ENCODE measurements at places on chromosomes 4 and X.

DNA sequence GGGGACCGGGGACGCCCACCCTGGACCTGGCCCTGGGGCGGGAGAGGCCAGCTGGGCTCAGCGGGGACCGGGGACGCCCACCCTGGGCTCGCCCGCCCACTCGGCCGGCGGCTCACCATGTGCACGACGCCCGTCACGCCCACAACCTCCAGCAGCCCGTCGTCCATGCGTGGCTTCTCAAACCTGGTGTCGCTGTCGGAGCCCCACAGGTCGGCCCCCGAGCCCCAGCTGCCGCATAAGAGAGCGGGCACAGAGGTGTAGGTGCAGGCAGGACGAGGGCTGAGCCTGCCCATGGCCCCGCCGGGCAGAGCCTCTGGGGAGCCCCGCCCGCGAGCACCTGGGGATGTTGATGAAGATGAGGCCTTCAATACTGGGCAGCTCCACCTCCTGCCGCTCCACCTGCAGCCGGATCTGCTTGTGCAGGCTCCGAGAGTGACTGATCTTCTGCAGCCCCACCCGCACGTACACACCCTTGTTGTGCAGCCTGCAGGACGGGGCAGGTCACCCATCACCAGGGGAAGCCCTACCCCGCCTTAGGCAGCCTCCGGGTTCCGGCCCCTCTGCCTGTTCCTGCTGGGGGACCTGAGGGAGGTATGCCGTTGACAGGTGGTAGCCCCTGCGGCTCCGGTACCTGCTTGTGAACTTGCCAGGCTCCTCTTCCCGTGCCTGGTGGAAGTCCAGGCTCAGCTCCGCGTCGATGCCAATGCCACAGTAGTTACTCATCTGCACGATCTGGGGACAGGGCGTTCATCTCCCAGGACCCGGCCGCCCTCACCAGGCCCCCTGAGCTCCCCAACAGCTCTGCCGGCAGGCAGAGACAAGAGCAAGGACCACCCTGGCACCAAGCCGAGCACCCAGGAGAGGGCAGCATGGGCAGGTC, 11.8 kb downstream of the DGKQ start:
- no peak for DNase-seq

DNA sequence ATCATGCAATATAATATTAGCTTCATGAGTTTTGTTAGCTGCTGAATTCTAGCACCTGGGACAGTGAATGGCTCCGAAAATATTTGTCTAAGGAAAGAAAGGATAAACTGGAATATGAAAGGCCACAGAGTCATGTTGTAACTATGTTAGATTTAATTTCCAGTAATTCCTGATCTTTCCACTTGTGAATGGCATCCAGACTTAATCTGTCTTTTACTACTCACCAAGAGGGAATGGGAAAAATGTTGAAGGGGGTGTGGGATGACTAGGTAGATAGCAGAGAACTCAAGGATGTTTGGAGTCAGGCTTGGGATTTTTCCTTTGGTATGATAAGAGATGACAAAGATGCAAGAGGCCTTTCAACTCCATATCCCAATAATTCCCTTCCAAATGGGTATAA, 9.4 kb downstream of the ADH6 start:
- no peak for DNase-seq

DNA sequence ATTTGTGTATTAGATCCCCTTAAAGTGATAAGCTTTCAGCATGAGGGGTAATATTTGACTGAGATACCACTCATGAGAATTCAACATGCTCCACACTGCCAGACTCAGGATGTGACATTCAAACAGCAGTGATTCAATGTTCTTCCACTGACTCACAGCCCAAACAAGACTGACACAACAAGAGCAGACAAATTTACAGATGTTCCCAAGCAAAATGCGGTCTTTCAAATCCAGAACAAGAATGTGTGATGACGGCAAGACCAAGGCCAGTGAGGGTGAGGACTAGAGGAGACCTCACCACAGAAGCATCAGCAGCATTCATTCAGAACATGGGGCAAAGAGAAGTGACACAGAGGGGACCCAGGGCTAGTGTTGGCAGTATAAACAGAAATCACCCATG, 99.3 kb upstream of the GRIA3 start:
- DNase-seq = no peak

DNA sequence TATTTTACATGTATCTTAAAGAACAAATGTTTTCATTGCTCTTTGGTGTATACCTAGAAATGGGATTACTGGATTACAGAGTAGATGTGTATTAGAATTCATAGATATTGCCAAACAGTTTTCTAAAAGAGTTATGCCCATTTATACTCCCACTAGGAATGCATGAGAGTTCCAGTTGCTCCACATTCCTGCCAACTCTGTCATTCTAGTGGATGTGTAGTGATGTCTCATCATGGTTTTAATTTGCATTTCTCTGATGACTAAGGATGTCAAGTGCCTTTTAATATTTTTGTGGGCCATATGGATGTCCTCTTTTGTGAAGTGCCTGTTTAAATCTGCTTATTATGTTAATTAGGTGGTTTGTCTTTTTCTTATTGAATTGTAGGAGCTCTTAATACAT, 65.6 kb upstream of the BMP2K start:
- DNase-seq = no peak

DNA sequence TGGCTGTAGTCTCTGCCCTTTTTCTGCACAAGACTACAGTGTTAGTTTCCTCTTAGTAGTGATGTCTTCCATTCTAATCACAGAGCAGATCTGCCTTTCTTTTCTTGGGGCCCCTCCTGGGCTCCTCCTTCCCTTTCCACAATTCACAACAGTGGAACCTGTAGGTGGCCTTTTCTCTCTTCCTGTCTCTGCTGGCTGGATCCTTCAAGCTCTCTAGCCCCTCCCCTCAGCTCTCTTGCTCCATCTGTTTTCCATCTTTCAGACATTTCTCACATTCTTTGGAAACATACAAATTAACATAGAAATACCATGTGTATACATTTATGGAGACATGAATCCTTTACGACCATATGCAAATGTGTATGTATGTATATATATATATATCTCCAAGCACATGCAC, 304 bp upstream of the SPIN2A start:
- no peak for DNase-seq

- DNase-seq = no peak
Measured at GRCh38 chrX:8981723-8982122, 52.2 kb downstream of the FAM9B start.

GRCh38 chrX:132331532-132331931, 112.3 kb upstream of the RAP2C start:
- no peak for DNase-seq

DNA sequence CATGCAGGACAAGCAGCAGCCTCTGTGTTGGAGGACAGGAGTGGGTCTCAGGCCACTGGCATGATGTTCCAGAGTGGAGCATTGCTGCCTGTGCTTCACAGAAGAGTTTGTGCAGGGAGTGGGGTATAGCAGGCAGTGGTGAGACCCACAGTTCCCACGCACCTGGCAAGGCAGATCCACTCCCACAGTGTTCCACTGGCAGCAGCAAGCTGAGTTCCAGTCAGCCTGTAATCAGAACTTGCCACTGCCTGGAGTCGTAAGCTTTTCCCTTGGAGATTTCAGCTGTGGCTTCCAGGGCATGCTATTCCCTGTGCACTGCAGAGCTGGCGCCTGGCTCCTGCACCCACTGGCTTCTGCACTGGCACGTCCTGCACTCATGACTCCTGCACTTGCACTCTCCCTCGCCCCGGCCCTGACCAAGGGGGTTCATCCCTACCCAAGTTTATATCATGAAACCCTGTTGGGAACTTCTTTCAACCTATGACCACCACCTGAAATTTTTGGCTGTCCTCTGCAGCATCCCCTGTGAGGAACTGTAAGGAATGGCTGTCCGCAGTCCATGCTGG, 1144.3 kb downstream of the RAPGEF2 start:
- DNase-seq = no peak

GRCh38 chrX:139112432-139112831, 400.9 kb upstream of the FGF13 start:
- DNase-seq = no peak

GRCh38 chr4:8533274-8533865, 46.8 kb upstream of the GPR78 start:
- no peak for DNase-seq

DNA sequence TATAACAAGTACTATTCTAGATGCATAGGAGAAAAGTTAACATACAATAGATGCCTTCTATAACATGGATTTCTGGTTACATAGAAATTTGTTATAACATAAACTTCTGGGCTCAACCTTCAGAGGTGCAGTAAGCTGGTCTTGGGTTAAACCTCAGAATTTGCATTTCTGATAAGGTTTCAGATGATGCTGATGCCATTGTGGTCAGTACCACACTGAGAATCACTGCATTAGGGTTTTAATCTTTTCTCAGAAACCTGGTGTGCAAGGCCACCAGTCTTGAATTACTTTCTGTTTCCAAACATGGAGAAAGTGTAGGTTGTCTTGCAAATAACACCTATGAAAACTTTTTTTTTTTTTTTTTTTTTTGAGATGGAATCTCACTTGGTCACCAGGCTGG, 146.2 kb downstream of the SPOCK3 start:
- DNase-seq = no peak

DNA sequence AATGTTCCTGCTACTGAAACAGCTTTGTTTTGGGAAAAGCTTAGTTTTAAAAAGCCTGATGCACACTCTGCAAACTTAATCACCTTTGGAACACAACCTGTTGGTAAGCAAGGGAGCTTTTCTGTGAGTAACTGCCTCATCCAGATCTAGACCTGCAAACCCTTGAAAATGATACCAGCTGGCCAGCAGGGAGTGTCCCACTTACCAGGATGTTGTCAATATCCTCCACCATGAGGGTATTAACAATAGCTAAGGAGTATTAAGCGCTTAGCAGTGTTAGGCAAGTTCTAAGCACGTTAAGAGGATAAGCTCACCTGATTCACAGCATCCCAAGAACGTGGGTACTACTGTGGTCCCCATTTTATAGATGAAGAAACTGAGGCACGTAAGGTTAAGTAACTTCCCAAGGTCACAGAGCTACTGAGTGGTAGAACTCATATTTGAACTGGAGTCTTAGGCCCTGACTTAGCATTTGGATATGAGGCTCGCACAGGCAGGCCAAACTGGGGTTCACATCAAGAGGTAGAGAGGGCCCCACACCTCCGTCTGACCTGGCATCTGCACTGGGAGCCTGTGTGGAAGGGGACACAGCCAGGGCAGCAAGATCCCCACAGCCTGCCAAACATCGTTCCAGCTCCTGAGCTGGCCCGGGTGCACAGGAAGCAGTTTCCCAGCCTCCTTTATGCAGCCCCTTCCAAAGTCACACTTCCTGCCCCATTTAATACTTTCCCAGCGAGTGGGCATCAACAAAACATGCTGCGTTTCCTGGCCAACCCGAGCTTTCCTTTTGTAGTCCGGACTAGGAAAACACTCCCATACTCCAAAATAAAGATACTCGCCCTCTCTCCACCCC, 32.7 kb downstream of the IRF2 start:
- DNase-seq = peak; percentile 49

GRCh38 chr4:108425988-108426387, 194.4 kb upstream of the RPL34 start:
- DNase-seq = no peak

- DNase-seq = peak; percentile 45
Measured at GRCh38 chrX:110420771-110421499, 62.3 kb downstream of the RTL9 start.

DNA sequence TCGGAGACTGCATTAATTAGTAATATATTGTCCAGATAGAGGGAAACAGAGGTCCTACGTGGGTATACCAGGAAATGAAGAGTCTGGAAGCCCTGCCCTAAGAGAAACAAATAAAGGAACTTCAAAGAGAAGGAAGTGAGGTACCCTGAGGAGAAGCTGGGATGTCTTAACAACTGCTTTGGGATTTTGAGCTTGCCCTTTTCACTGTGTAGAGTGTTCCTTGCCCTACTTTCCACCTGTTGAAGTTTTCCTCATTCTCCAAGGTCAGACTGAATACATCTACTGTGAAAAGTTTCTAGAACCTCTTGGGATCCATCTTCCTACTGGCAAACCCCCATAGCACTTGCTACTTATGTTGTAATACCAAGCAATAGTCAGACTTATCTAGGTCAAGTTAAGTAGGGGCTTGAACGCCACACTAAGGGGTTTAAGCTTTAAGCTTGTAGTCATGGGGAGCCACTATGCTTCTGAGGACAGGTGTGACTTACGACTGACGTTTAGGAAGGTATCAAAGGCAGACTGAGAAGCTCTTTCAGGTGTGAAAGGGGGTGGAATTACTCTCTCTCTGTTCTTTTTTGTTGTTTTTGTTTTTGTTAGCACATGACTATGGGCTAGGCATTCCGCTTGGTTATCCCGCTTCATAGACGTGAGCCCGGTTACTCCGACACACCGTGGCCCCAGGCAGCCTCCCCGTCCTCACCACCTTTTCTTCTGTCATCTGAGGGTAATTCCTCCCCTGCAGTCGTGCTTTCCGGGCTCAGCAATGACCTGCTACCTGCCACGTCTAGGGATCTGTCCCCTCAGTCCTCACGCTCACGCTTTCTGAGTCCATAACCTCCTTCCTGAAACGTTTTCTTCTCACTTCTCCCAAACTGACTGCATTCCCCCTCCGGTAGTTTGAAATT, 959 bp upstream of the REST start:
- DNase-seq = no peak

DNA sequence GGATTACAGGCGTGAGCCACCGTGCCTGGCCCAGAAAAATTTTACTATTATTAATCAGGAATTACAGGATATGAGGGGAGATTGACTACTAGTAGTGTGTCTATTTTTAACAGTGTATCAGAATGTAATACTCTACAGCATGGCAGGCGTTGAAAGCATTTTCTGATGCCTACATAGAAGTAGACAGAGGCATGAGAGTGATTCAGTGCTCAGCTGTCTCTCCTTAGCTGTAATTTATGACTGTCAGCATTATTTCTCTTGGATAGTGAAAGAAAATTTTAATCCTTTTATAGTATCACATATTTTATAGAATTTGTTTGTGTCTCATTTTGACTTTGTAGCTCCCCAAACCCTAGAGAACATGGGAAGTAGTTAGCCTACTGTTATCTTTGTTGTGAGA, 20.7 kb downstream of the ARHGAP24 start:
- no peak for DNase-seq

DNA sequence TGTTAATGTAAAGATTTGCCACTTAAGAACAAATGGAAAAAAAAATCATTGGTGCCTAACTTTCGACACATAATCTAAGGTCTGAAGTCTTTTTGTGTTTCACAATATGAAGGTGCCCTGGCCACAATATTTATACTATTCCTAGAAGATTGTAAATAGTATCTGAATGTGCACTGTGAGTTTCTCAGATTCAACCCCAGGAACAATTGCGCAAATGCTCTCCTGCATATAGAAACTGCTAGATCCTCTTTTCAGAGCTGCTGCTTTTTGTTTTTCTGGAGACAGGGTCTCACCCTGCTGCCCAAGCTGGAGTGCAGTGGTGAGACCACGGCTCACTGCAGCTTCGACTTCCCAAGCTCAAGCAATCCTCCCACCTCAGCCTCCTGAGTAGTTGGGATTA, 480.1 kb upstream of the FTHL17 start:
- DNase-seq = no peak

- DNase-seq = no peak
Measured at GRCh38 chr4:182258441-182259000, 15.3 kb downstream of the TENM3 start.

DNA sequence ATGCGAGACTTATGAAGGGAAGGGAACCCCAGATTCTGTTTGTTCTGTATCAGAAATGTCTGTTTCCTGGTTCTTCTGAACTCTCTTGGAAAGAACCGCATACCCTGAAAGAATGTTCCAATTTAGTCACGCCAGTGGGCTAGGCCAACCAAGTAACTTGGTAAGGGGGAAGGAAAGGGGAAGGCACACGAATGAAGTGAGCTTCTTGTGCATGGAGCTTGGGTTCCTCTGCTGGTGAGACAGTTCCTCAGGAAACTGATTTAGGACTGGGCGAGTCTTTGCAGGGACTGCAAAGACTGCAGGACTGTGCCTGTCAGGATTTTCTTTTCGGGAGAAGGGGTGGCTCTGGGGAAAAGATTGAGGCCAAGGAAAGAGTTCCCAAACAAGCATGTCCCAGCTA, 35.6 kb downstream of the FRMPD3 start:
- no peak for DNase-seq

Data from substantia nigra (tissue), 51 donors.